ENCODE measurements at places on chromosomes 12 and 14.
A peak's percentile ranks its signal among the peaks of the same experiment; 100 is the strongest.

GRCh38 chr12:42609605-42610004 is 20.1 kb upstream of the PRICKLE1 start:
- no peak for DNase-seq

- no peak for DNase-seq
Measured at GRCh38 chr12:125552295-125552694, 487.1 kb downstream of the AACS start.

- DNase-seq = no peak
Measured at GRCh38 chr14:94104731-94105130, 5.8 kb upstream of the IFI27 start.

GRCh38 chr12:52434081-52434733 is at the start of gene KRT75:
KRT75 (minus strand) TSS chr12:52434371; CDS start chr12:52434304, 67 bp downstream.
- no peak for DNase-seq

GRCh38 chr14:39169541-39169900 is 612 bp downstream of the TRAPPC6B start:
- DNase-seq = no peak

DNA sequence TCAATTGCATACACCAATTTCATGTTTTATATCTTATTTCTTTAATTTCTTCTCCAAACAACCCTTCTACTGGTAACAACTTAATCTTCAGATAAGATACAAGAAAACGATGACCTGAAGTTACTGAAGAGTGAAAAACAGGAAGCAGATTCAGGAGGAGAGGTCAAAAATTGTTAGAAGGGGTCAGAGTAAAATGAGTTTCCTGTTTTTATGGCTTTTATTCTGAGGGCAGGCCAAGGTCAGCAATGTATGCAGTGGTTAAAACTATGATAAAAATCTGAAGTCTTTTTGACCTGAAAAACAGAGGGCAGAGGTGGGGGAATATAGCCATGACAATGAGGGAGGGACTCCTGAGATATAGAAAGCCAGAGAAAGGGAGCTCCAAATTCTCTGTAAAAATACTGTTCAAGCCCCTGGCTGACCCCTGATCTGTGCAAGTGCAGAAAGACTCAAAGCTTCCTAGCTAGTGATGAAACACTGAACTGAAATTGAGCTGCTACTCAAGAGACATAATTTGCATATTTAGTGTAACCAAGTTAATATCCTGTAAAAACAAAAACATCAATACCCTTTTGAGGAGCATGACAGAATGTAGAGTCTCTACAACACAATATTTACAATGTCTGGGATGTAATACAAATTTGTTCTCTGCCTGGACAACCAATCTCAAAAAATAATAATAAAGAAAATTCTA is 514.3 kb upstream of the SEL1L start:
- no peak for DNase-seq

- no peak for DNase-seq
Measured at GRCh38 chr14:93231129-93231979, 24.3 kb downstream of the UBR7 start.

GRCh38 chr12:77914081-77914488 is 83.4 kb downstream of the NAV3 start:
- no peak for DNase-seq

GRCh38 chr12:94207849-94208621 is 59.7 kb downstream of the PLXNC1 start:
- peak; percentile 22 for DNase-seq

- DNase-seq = no peak
Measured at GRCh38 chr14:104349950-104350349, 211.6 kb downstream of the KIF26A start.

Measured in activated gamma-delta T cell treated with anti-CD3 and anti-CD28 coated beads, Interleukin-2, amount 50 U/mL, for 16 hours (primary cell).